ENCODE measurements at places on chromosomes 3 and 15.

DNA sequence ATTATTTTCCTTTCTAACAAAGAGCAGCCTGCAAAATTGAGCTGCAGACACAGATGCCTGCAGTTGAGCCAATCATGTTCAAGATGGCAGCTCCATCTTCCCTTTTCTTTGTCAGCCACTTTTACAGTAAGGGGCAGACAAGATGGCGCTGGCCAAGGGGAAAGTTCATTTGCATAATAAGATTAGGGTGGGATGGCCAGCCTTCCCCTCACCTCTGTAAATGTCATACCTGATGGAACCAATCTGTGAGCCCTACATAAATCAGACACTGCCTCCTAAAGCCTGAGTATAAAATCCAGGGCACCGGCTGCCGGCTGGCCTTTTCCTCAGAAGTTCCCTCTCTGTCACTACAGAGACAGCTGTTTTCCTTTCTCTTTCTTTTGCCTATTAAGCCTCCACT is 15.8 kb downstream of the PATL2 start:
- no peak for DNase-seq

DNA sequence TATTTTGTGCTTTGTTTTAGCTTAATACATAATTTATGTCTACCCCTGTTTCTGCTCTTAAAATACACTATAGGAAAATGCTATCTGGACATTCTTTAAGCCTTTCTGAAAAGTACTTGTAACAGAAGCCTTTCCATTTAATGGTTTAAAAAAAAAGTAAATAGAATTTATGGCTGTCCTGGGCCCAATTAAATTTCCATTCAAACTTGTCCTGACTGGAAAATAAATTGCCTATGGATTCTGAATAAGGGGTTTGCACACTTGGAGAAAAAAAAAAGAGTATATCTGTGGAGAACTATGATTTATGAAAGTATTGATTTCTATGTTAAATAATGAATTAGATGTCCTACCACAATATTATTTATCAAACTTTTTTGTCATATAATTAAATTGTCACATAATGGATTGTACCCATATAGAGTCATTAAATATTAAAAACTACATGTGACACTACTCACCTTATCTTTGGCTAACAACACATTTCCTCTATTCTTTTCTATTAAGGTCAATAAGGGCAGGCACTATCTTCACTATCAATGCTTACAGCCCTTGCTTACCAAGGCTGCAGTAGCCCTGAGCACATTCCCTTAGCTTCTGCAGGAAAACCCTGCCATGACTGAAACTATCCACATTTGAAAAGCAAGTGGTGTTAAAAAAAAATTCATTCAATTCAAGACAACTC is 396.1 kb upstream of the ROBO2 start:
- DNase-seq: no peak

- DNase-seq: no peak
These were observed 7.1 kb downstream of the KCNH8 start for GRCh38 chr3:19155375-19155774.

DNA sequence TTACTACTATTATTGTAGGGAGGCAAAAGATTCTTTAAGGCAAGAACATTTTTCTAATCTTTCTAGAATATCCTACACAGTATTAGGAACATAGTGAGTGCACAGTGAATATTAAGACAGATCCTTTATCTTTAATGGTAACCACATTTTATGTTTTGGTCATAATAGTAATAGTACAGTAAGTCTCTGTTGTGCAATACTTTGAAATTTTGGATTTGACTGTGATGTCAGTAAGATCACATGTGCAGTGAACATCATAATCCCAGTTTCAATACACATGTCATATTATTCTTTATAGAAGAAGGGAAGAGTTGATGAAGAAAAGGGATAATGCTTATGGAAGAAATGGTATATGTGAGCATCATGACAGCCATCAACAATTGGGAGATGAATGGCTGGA is 10.7 kb downstream of the STT3B start:
- no peak for DNase-seq

DNA sequence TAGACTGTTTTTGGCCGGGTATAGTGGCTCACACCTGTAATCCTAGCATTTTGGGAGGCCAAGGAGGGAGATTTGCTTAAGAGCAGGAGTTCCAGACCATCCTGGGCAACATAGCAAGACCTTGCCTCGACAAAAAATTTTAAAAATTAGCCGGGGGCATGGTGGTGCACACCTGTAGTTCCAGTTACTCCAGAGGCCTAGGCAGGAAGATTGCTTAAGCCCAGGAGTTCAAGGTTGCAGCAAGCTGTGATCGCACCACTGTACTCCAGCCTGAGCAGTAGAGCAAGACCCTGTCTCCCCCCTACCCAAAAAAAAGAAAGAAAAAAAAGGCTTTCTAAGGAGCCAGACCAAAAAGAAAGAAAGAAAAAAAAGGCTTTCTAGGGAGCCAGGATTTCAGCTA is 36.7 kb downstream of the TMOD3 start:
- DNase-seq: no peak

- DNase-seq: no peak
These were observed 87.1 kb downstream of the LPP start for GRCh38 chr3:188241072-188241471.

DNA sequence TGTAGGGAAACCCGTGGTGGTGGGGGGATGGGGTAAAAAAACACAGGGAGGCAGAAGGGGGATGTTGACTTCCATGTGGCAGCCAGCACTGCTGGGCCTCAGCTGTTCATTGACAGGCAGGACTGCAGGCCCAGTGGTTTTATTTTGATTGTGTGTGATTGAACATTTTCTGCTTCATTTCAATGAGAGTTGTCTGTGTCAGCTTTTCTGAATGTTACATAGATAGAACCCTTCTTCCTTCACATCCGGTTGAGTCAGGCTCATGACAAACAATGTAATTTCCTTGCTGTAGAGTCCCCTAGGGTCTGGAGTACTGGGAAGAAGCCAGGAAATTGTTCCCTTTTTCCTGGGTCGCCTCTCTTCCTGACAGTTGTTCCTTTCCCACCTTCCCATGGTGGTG is 8.2 kb upstream of the RPP25 start:
- DNase-seq: no peak

GRCh38 chr3:188049606-188050530 is 104.1 kb upstream of the LPP start:
- DNase-seq: no peak

GRCh38 chr3:71218508-71218907 is 365.0 kb downstream of the FOXP1 start:
- DNase-seq: no peak

- no peak for DNase-seq
These were observed 170.1 kb upstream of the UBE3A start for GRCh38 chr15:25608926-25609325.

DNA sequence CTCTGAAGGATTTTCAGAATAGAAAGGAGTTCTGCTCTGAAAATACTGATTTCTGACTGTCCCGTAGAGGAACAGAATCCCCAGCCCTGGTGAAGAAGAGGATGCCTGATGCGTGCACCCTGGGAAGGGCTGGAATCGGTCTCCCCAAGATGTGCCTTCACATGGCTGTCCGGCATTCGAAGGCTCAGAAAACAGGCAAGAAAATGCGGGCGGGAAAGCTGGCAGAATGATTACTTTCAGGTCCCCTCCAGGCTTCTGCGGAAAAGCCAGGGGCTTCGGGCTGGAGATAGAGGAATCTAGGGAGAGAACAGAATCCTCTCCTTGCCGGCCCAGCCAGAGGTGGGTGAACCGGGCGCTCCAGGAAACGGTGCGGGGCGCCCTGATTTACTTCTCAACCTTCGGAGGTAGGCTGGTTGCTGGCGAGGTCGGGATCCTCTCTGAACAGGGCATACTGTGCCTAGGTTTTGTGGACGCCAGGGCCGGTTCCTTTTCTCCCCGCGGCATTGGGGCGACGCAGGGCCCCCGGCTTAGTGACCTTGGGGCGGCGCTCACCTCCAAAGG is 2.5 kb downstream of the FOXL2NB start:
- no peak for DNase-seq

DNA sequence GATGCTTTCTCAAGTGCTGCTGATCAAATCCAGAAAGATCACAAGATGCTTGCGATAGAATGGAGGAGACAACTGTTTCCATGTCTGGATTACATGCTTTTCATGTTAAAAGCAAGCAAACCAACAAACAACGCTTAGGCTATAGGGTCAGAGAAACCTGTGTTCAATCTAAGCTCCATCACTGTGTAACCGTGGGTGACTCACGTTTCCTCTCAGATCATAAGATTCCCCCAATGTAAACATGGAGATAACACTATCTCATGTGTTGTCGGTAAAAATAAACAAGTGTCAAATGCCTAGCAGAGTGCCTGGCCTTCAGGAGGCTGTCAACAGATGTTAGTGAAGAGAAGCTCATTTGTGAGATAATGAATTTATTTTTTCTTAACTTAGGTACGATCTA is 907.8 kb downstream of the NTRK3 start:
- no peak for DNase-seq

GRCh38 chr15:64274341-64274950 is 81.5 kb downstream of the CSNK1G1 start:
- DNase-seq: no peak

- no peak for DNase-seq
These were observed 266.0 kb upstream of the ICE2 start for GRCh38 chr15:60744826-60745460.

GRCh38 chr3:143358155-143358792 is 238.7 kb downstream of the CHST2 start:
- DNase-seq: no peak

DNA sequence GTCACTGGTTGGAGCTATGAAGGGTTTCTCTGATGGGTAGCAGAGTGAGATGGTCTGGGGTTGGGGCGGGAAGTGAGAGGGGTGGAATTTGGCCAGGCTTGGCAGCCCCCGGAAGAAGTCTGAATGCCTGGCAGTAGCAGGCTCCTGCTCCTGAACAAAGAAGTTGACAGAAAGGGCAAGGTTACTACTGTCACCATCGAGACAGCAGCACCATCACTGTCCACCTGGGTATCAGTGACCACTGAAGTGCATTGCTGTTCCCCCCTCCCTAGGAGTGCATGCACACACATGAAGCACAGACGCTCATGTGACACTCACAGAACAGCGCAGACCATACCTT is 42.9 kb downstream of the COLQ start:
- no peak for DNase-seq

- no peak for DNase-seq
These were observed 26.2 kb upstream of the IGF2BP2 start for GRCh38 chr3:185851046-185851445.

DNA sequence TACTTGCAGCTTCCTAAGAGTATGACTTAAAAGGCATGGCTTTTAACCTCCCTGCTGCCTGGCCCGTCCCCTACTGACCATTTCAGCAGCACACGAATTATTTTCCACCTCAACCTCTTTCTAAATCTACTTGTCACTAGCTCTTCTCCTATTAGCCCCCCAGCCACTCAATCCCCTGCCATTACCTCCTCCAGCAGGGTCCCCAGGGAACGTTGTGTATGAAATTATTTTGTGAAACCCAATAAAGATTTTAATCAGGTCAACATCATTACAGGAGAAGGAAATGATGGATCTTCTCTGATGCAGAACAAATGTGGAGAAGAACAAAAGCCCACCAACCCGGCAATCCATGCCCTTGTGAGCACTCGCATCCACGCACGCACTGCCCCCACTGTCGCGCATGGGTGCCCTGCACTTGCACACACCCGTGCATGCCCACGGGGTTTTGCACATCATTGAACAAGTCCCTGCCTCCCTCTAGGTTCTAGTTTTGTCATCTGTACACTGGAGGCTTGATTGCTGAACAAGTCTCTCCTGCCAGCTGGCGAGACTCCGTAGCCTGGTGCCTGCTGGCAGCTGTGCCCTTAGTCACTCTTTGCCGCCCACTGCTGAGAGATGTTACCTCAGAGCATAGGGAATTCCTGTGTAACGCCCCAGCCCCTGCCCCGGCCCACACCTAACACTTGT is 51.6 kb downstream of the LINGO1 start:
- no peak for DNase-seq

- no peak for DNase-seq
These were observed 420.6 kb downstream of the TUSC7 start for GRCh38 chr3:117130222-117130621.

GRCh38 chr3:126765187-126766069 is 61.4 kb downstream of the CHCHD6 start:
- DNase-seq: no peak

DNA sequence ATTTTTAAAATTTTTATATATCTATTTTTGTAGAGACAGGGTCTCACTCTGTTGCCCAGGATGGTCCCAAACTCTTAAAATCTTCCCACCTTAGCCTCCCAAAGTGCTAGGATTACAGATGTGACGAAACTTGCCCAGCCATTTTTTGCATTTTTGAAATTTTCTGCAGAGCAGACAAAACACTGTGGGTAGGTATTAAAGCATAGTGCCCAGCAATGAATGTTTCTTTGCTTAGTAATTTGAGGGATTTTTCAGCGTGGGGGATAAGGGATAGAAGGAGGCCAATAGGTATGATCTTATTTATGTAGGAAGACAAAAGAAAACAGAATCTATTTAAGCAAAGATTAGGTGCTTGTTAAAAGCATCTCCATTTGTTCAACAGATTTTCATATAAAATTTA is 446.8 kb upstream of the DPH6 start:
- DNase-seq: no peak

GRCh38 chr3:178446059-178446458 is 90.2 kb upstream of the KCNMB2 start:
- no peak for DNase-seq

DNA sequence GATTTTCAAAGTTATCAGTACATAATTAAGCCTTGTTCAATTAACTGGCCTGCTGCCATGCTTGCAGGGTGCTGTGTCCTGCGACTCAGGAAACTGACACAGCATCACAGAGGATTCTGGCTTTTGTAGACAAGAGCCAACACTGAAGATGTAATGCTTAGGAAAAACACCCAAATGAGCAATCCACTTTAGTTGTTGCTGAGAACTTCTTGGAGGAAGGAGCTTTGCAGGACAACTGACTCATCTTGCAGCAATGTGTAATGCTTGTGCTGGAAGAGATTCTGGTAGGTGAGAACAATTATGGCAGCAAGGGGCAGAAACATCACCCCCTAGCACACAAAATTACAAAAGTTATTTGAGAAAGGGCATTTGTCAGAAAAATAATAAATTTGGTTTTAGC is 67.6 kb downstream of the NLGN1 start:
- DNase-seq: no peak

DNA sequence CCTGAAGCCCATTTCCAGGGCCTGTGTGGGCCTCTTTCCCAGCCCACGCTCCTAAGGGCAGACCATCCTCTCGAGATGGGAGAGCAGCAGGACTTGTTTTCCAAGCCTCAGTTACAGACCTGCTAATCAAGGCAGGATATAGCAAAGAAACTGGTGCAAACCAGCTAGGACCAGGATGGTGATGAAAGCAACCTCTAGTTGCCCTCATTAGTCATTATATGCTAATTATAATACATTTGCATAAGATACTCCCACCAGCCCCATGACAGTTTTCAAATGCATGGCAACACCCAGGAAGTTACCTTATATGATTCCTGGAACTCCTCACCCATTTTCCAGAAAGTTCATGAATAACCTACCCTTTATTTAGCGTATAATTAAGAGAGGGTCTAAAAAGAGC is 34.4 kb upstream of the TRH start:
- no peak for DNase-seq

GRCh38 chr3:69425249-69425648 is 39.4 kb upstream of the FRMD4B start:
- no peak for DNase-seq

- DNase-seq: no peak
These were observed 22.5 kb upstream of the SPTSSB start for GRCh38 chr3:161393803-161394202.
